ENCODE measurements at places on chromosomes 1 and 21.

- no peak for ATAC-seq
Measured at GRCh38 chr1:239363930-239364329, 22.4 kb upstream of the CHRM3 start.

DNA sequence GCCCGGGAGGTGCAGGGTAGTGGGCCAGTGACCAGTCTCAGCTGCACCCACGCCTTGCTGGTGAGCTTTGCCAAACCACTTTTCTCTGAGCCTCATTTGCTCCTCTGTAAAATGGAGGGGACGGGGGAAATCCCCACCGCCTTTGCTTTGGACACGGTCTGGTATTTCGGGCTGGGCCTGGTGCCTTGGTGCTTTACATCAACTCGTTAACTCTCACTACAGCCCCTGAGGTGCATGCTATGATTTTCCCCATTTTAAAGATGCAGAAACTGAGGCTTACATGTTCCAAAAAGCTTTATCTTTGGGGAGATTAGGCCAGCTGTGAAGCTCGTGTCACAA, 116.1 kb upstream of the RUNX3 start:
- peak; percentile 84 for ATAC-seq

DNA sequence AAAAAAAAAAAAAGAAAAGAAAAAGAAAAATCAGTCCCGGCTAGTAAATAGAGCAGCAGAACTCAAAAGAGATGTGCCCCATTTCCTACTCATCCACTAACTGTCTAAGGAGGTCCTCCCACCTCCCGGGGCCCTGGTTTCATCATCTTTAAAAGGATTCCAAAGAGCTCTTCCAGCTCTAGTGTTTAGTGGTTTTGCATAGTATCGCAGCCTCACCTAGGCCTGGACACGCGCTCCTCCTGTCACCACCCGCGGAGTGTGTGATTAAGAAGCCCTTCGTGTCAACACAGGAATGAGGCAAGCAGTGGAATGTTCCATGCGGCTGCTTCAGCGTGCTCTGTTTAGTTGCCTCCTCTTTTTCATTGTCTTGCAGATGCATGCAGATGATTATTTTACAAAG, 49.0 kb downstream of the LBR start:
- ATAC-seq, result no peak

GRCh38 chr1:39632682-39633417, 6.6 kb downstream of the HEYL start:
- ATAC-seq, result peak; percentile 26

DNA sequence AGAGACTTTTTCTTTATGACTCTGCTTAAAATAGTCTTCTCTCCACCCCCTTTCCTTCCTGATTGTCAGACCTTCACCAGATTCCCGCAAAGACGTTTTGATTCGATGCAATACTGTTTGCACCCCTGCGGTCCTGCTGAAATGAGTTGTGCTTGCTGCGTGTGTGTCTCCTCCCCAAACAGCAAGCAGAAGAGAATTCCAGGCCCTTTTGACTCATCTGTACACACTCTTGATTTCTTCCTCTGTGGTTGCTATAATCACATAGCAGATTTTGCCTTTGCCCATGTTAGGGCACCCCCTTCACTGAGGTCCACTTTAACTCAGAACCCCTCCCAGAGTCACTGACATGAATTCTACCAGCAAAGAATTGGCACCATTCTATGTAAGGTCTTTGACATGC, 136.5 kb downstream of the ZZZ3 start:
- ATAC-seq, result no peak

- no peak for ATAC-seq
Measured at GRCh38 chr1:180101411-180101810, 53.3 kb upstream of the QSOX1 start.

DNA sequence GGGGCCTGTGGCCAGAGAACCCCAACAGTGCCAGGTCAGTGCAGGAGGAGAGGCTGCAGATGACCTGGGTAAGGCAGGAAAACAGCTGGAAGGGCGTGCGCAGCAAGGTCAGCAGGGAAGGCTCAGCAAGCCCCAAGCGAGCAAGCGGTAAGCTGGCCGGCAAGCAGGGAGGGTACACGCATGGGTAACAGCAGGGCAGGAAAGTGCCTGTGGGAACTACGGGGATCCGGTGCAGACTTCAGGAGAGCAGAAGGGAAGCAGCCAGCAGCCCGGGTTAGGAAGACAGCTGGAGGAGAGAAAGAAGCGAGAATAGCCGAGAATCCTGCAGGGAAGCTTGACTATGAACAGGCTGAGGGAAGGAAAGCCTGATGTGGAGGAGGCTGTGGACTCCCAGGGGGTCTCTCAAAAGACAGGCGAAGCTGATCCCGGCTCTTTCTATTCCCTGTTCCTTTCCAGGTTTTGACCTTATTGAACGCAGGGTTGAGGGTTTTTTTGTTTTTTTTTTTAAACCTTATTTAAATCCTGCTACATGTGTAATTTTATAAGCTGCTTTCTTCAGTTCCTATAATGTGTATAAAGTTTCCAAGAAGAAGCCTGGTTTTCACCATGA, 20.9 kb downstream of the UMODL1 start:
- ATAC-seq, result no peak

DNA sequence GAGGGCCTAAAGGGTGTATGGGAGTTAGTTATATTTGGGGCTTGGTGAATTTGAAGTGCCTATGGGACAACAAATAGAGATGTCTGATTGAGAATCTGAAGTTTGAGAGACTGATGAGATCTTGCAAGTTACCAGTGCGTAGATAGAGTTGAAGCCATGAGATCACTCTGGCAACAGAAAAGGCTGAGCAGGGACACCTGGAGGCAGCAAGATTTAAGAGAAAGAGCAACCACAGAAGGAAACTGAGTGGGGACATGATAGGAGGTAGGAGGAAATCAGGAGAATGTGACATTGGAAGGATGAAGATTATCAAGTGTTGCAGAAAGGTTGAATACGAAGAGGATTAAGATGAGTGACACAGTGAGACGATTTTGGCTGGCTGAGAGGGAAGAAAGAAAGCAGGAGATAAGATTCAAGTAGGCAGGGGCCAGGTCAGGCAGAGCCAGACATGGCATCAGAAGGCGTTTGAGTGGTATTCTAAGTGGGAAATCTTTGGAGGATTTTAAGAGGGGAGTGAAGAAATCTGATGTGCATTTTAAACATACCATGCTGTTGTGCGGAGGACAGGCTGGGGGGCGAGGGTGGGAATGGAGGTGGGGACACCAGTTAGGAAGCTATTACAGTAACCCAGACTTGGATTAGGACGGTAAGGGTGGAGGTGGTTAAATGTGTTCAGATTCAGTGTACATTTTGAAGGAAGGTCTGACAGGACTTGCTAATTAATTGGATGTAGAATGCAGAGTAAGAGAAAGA, 3.0 kb upstream of the MPL start:
- ATAC-seq, result no peak

DNA sequence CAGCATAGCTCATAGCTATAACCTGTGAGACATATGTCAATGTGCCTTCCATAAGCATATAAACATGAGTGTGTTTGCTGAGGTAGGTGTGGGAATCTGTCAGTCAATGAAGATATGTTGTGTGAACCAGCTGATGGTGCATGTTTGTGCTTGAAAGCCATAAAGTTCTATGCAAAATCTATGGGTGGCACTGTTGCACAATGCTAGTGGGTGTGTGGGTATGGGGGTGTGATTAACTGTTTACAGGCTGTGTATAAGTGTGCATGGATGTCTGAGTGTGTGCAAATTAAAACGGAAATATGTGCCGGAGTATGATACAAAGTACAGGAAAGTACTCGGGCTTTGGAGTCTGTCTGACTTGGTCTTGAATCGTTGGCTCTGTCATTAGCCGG, 1.0 kb upstream of the ATP2B4 start:
- peak; percentile 59 for ATAC-seq

- no peak for ATAC-seq
Measured at GRCh38 chr1:25967308-25967707, 30.6 kb downstream of the PAFAH2 start.

Measured in stimulated activated memory B cell treated with anti-CD40 and anti-IgM and Interleukin-4, amounts not matched to agents 10 μg/mL and 1 μg/mL and 100 μg/mL, for 72 hours (primary cell).